ENCODE measurements at places on chromosomes 1 and 21. TPM values are rescaled to one million over a fixed set of nuclear protein-coding genes. Genes with fewer than 3 reads are reported as not detected.

DNA sequence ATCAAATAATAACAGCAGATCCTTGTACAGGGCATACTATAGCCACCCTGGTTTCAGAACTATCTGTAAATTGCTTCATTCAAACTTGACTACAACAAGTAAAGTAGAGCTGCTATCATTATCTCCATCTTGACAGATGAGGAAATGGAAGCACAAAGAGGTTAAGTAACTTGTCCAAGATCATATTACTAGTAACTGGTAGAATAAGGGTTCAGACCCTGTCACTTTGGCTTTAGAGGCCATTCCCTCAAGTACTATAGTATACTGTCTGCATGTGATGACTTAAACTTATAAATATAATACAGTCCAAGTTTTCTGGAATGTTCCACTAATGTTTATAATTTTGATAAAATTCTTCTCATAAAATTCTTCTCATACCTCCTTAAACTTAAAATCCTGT, 24.8 kb downstream of the PGM1 start:
- H3K4me1 ChIP-seq: peaks cover 14% of the 10 kb centered on the region
- no peak overlapping the region for H3K27ac ChIP-seq
- no peaks in the 10 kb centered on the region for H3K36me3 ChIP-seq
- no peak for DNase-seq
- H3K4me3 ChIP-seq: no peak overlapping the region

Gene PTGER3
- polyA plus RNA-seq: 4.4 TPM

- H3K4me1 ChIP-seq: no peaks in the 10 kb centered on the region
- no peaks in the 10 kb centered on the region for H3K27me3 ChIP-seq
- no peak for DNase-seq
- no peak overlapping the region for H3K4me3 ChIP-seq
These were observed 4.3 kb upstream of the KRTAP13-1 start for GRCh38 chr21:30391492-30392025.

- no peak overlapping the region for H3K27ac ChIP-seq
- peaks cover 4% of the 10 kb centered on the region for H3K4me1 ChIP-seq
- H3K4me3 ChIP-seq: no peak overlapping the region
- H3K36me3 ChIP-seq: no peaks in the 10 kb centered on the region
- no peaks in the 10 kb centered on the region for H3K27me3 ChIP-seq
- no peak for DNase-seq
These were observed 23.7 kb upstream of the NRIP1 start for GRCh38 chr21:15088488-15088887.

DNA sequence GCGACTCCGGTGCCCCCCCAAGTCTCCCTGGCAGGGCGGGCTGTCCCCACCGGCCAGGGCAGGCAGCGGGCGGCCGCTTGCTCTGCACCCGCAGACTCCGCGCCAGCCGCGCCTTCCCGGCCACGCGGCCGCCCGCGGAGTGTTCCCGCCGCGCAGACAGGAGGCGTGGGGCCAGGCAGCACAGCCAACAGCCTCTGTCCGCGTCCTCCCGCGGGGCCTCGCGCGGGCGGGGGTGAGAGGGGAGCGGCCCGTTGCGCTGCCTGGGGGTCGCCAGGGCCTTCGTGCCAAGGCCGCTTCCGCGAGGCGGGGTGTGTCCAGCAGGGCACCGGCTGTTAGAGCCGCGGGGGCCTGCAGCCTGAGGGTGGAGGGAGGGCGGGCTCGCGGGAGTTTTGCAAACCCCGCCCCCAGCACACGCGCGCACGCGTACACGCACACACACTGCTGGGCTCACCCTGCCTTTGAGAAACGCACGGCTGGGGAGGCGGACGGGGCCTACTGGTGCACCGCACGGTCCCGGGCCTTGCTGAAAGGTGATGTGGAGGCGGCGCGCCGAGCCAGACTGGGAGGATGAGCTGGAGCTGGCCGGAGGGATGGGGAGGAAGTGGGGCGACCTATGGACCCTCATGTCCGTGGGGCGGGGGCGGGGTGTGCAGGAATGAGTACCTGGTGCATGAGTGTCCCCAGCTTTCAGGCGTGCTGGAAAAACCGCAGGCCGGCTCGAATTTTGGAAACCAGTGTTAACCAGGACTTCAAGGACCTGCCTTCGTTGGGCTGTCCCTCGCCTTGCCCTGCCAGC, 41.5 kb downstream of the KIAA1614 start:
- peak; percentile 78 for DNase-seq
- H3K4me3 ChIP-seq: peak overlapping the region; percentile 59

DNA sequence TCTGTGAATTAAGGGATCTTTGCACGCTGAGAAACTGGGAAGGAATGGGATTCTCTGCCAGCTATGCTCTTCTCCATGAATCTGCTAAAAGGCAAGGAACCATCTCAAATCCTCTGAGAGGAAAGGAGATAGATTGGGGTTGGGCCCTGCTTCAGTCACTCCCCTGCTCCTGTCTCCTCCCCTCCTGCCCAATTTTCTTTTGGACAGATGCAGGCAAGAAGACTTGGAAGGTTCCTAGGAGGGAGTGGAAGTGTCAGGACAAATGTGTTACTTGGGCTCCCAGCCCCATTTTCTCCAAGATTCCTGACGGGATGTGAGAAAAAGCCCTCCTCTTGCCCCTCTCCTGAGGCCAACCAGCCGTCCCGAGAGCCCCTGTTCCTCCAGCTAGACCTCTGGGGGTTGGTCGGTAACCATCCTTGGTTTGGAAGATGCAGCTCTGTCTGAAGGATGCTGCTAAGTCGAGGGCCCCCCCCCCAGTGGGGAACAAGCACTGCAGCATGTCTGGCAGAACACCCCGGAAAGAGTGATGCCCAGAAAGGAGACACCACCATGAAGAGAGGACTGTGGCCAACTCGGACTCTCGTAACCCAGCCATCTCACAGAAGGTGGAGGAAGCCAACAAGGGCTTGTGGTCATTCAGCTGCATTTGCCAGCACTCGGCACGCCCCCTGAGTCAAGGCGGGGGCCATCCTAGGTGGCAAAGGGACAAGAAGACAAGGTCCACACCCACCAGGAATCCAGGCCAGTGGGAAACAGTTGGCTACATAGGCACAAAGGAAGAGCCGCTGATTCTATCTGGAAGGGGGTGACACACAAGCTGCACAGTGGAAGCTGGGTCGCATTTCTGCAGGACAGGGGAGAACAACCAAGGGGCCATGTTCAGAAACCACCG, 43.7 kb downstream of the CDK18 start:
- no peak overlapping the region for H3K4me3 ChIP-seq
- H3K27me3 ChIP-seq: no peaks in the 10 kb centered on the region
- no peaks in the 10 kb centered on the region for H3K4me1 ChIP-seq
- no peak overlapping the region for H3K27ac ChIP-seq

Gene OR2L3
- not detected for polyA plus RNA-seq

- no peaks in the 10 kb centered on the region for H3K27me3 ChIP-seq
- no peak for DNase-seq
- H3K27ac ChIP-seq: peak overlapping the region; percentile 22
- H3K36me3 ChIP-seq: no peaks in the 10 kb centered on the region
- H3K4me1 ChIP-seq: peaks cover 9% of the 10 kb centered on the region
These were observed 74.9 kb downstream of the SYDE2 start for GRCh38 chr1:85125891-85126290.

DNA sequence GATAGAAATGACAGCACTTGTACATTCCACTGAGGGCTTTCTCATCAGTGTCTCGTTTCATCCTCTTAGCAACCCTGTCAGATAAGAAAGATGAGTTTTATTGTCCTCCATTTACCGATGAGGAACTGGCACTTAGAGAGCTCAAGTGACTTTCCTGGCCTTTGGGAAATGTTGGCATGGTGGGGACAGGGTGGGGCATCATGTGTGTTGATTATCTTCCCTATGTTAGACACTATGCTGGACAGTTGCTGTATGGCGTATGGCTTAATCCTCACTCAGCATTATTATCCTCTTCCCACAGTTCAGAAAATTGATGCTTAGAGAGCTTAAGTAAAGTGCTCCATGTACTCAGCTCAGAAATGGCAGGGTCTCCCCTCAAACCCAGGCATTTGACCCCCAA, 163.2 kb downstream of the CAMTA1 start:
- no peaks in the 10 kb centered on the region for H3K36me3 ChIP-seq
- H3K4me3 ChIP-seq: no peak overlapping the region
- no peaks in the 10 kb centered on the region for H3K4me1 ChIP-seq
- no peaks in the 10 kb centered on the region for H3K27me3 ChIP-seq
- H3K27ac ChIP-seq: no peak overlapping the region

- no peak overlapping the region for H3K4me3 ChIP-seq
- H3K27ac ChIP-seq: no peak overlapping the region
- no peak for DNase-seq
- H3K4me1 ChIP-seq: peaks cover 7% of the 10 kb centered on the region
- no peaks in the 10 kb centered on the region for H3K36me3 ChIP-seq
These were observed 51.9 kb downstream of the DIPK1A start for GRCh38 chr1:92909321-92909720.

- H3K36me3 ChIP-seq: no peaks in the 10 kb centered on the region
- DNase-seq: peak; percentile 69
- H3K4me1 ChIP-seq: peaks cover 28% of the 10 kb centered on the region
- H3K4me3 ChIP-seq: peak overlapping the region; percentile 92
- H3K27me3 ChIP-seq: no peaks in the 10 kb centered on the region
These were observed 745 bp downstream of the MAGI3 start for GRCh38 chr1:113390871-113391648.

Gene C8B
- not detected for polyA plus RNA-seq

Gene C1orf216
- 3.7 TPM for polyA plus RNA-seq

GRCh38 chr1:207366022-207366421, 44.5 kb downstream of the CD55 start:
- no peak overlapping the region for H3K4me3 ChIP-seq
- no peak overlapping the region for H3K27ac ChIP-seq
- no peaks in the 10 kb centered on the region for H3K36me3 ChIP-seq
- no peaks in the 10 kb centered on the region for H3K4me1 ChIP-seq
- no peak for DNase-seq

DNA sequence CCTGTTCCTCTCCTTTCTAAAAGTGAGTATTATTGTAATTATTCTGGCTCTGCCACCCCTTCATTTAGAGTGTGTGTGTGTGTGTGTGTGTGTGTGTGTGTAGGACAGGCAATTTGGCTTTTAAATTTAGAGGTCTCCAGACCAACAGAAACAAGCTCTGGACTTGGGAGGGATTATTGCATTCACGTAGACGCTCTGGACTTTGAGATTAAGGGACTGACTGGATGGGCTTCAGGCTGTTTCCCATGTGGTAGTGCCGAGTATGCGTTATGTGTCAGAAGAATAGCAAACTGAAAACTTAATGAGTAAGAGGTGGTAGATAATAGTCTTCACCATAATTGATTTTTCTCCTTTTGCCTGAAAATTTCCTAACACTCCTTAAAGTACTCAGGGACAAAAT, 281.9 kb downstream of the USP25 start:
- H3K27ac ChIP-seq: no peak overlapping the region
- no peak overlapping the region for H3K4me3 ChIP-seq
- no peaks in the 10 kb centered on the region for H3K36me3 ChIP-seq
- DNase-seq: no peak
- H3K4me1 ChIP-seq: no peaks in the 10 kb centered on the region
- no peaks in the 10 kb centered on the region for H3K27me3 ChIP-seq

All from pancreas (tissue), 10 donors.